Activated naive CD4-positive, alpha-beta T cell treated with anti-CD3 and anti-CD28 coated beads, Interleukin-2, amount 10 ng/mL, durations not matched to agents 7 days and 5 days (primary cell): ENCODE measurements at places on chromosomes 1 and 21.

DNA sequence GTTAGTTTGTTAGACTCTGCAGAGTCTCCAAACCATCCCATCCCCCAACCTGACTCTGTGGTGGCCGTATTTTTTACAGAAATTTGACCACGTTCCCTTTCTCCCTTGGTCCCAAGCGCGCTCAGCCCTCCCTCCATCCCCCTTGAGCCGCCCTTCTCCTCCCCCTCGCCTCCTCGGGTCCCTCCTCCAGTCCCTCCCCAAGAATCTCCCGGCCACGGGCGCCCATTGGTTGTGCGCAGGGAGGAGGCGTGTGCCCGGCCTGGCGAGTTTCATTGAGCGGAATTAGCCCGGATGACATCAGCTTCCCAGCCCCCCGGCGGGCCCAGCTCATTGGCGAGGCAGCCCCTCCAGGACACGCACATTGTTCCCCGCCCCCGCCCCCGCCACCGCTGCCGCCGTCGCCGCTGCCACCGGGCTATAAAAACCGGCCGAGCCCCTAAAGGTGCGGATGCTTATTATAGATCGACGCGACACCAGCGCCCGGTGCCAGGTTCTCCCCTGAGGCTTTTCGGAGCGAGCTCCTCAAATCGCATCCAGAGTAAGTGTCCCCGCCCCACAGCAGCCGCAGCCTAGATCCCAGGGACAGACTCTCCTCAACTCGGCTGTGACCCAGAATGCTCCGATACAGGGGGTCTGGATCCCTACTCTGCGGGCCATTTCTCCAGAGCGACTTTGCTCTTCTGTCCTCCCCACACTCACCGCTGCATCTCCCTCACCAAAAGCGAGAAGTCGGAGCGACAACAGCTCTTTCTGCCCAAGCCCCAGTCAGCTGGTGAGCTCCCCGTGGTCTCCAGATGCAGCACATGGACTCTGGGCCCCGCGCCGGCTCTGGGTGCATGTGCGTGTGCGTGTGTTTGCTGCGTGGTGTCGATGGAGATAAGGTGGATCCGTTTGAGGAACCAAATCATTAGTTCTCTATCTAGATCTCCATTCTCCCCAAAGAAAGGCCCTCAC, at the start of gene OLIG2:
TSS of gene OLIG2 (plus strand) at position 447 of the 954 bp plus-strand sequence. CDS start 928 bp downstream, outside the sequence.
- DNase-seq: no peak

GRCh38 chr1:153841463-153841994, 66.3 kb downstream of the SLC27A3 start:
- no peak for DNase-seq

DNA sequence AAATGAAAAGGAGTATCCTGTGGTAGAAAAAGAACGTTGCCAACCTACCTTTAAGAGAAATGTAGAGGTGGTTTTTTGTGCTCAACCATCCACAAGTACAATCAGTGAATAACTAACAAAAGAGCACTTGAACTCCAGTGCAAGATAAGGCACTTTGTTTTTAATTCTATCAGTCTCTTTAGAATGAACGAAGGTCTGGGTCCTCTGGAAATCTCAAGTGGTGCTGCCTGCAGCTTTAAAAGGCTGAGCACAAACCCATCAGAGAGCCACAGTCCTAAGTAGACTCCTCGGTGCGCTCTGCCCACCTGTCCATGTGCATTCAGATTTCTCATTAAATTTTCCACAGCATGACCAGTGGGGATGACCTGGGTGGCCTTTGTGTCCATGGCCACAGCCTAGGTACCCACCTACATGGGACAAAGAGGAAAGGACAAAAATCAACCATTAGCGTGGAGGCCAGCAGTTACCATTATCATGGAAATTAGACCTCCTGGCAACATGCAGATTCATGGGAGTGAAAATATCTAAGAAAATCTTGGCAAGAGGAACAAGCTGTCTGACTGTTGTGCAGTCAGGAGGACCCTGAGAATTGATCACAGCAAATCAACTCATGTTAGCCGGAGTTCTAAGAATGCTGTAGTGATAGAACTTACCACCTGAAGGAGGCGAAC, 9.4 kb downstream of the TRIM45 start:
- no peak for DNase-seq

DNA sequence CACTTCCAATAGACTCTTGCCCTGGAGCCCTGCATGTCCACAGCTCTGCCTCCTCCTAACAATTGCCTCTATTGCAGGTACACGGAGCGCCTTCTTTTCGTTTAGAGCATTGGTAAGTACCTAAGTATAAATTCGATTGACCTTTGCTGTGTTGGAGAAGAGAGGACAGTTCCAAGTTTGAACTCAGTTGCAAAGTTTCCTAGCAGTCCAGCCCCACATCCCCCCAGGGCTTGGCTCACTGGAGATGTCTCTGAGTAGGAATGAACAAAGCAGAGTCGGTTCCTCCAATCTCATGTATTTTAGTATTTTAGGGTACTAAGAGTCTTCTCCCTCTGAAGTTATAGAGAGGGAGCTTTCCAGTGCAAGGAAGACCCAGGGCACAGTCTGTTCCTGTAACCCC, 238.9 kb upstream of the AJAP1 start:
- no peak for DNase-seq

GRCh38 chr1:85599076-85599491, 18.5 kb downstream of the CCN1 start:
- no peak for DNase-seq

- DNase-seq: no peak
Observed at GRCh38 chr21:37799211-37800056, 116.8 kb downstream of the KCNJ6 start.
